ENCODE measurements at places on chromosomes 1 and 21.

DNA sequence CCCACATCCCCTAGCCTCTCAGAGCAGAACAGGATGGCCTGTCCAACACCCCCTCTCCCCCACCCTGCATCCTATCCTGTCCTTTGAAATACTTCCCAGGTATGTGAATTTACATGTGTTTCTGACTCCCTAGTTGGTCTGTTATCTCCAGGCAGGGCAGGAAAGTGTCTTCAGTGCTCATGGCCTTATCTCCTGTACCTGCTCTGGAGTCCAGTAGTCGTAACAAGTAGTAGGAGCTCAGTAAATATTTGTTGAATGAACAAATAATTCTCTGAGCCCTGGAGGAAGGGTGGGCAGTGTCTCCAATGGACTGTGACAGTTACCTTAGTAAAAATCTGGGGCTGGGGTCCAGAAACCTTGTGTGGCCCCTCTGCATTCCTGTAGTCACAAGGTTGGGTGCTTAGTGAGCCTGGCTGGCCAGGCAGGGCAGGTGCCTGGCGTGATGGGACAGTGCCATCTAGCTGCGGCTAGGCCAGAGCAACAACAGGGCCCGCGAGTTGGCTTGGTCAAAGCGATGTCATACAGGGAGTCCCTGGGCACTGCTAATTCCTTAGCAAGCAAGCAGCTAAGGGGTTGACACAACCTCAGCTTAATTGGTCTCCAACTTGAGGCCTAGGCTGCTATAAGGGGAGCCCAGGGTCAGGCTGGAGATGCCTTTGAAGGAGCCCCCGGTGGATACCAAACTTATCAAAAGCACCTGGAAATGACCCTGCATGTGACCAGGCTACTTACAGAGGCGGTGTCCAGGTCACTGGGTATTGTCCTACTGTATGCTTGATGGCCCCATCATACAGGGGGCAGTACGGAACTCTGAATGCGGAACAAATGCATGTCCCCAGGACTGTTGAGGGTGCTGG is 89.0 kb upstream of the PPM1J start:
- DNase-seq = peak; percentile 34

GRCh38 chr1:50492142-50492541 is 68.9 kb upstream of the DMRTA2 start:
- no peak for DNase-seq

GRCh38 chr1:233432916-233433315 is 105.4 kb downstream of the MAP3K21 start:
- DNase-seq = no peak

GRCh38 chr21:34305605-34306604 is 57.9 kb upstream of the KCNE2 start:
- no peak for DNase-seq

GRCh38 chr1:77858725-77859124 is 29.7 kb upstream of the NEXN start:
- DNase-seq = no peak

DNA sequence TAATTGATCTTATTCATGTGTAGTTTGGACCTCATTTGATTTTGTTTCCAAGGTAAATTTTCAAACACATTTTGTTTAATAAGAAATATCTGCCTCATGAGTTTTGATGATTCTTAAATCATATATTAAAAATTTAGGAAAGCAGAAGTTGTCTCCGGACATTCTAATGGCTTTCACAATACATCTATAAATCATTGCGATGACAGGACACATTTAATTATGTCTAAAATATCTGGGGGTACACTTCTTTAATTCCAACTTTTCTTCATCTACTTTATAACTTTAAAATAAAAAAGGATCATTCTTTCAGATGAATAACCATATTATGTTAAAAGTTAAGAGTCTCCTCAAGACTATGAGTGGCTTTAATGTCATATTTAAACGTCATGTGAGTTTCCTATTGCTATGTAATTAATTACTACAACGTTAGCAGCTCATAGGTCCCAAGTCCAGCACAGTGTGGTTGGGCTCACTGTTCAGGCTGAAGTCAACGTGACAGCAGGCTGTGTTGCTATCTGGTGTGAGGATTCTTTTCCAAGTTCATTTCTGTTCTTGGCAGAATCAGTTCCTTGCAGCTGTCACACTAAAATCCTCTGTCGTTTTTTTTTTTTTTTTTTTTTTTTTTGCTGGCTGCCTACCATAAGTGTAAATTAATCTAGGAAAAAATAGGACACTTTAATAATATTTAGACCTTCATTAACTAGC is 893.5 kb downstream of the LTN1 start:
- DNase-seq = no peak

GRCh38 chr1:161084597-161084988 is 4.8 kb downstream of the NECTIN4 start:
- DNase-seq = no peak

GRCh38 chr1:211490821-211491415 is 1.0 kb downstream of the RD3 start:
- no peak for DNase-seq

GRCh38 chr1:179995576-179995975 is 41.0 kb downstream of the CEP350 start:
- no peak for DNase-seq

- peak; percentile 51 for DNase-seq
These were observed 200.4 kb downstream of the NRIP1 start for GRCh38 chr21:14864211-14865021.

GRCh38 chr1:214844319-214844718 is 238.2 kb upstream of the KCNK2 start:
- DNase-seq = no peak

DNA sequence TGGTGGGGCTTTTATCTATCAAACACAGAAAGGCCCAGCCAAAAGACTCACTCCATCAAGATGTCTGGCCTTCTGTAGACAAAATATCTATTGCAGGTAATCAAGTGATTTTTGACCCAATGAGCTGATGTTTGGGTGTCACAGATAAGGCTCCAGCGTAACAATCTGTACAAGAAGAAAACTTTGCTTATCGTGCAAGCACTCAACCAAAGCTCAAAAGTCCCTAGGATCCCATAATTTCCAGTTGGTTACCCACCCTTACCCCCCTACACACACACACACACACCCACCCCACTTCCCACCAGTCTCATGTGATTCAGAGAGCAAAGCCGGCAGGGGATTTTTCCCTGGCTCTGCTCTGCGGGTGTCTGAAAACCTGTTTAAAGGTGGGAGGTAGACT is 5.8 kb downstream of the ITPKB start:
- DNase-seq = no peak

- no peak for DNase-seq
These were observed 2.1 kb downstream of the KIF26B start for GRCh38 chr1:245156736-245157505.

DNA sequence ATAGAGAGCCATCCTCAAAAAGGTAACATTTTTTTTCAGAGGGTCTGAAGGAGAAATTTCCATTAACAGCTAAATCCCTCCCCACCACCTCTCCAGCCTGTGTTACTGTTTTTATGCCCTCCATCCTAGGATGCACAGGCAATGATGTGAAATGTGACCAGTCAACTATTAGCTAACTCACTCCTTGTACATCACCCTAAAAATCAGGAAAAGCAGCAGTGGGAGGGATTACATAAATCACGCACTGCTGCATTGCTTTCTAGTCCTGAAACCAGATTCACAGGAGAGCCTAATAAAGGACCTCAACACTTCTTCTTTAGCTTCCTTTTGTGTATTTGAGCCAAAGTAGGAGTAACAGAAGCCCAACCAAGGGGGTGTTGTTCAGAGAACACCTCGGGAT is 66.3 kb downstream of the LMO4 start:
- no peak for DNase-seq

GRCh38 chr1:222331340-222331739 is 216.6 kb downstream of the HHIPL2 start:
- peak; percentile 65 for DNase-seq

DNA sequence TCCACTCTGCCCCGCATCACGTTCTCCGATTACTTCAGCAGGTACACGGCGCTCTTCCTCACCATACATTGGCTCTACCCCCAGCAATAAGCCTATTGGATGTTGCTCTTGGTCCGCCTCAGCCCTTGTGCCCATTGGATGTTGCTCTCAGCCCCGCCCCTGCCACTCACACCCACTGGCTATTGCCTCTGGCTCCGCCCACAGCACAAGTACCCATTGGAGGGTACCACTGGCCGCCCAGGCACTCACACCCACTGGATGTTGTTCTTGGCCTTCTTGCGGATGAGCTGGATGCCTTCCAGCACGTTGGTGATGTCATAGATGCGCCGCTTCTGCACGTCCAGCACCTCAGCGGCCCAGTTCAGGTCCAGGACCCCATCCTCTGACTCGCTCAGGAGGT is 9.4 kb downstream of the E2F2 start:
- DNase-seq = no peak

- no peak for DNase-seq
These were observed 34.0 kb downstream of the FH start for GRCh38 chr1:241485554-241485992.

DNA sequence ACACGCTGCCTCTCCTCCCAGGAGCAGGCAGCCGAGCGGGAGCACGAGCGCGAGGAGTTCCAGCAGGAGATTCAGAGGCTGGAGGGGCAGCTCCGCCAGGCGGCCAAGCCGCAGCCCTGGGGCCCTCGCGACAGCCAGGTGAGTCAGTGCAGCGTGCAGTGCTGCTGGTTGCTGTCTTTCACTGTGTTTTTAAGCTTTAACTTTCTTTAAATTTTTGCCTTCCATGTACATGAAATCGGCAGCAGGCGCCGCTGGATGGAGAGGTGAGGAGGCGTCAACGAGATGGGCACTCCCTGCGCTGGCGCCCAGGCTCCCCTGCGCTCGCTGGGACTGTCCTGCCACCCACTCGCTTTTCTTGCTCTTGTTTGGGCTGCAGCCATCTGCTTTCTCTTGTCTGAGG is 60.7 kb upstream of the DIP2A start:
- DNase-seq = no peak

DNA sequence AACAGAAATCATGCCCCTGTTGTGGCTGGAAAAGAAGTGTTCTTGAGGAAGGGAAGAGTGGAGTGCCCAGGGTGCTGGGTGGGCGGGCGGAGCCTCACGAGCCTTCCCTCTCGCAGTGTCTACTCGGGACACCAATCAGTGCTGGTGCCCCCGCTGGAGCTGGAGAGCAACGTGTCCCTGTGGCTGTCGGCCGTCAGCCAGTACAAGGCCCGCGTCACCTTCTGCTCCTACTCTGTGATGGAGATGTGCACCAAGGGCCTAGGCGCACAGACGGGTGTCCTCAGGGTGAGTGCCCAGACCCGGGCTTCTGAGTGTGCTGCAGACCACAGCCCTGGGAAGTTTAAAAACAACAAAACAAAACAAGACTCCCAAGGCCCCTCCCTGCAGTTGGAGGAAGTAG is 47.4 kb downstream of the S100B start:
- DNase-seq = no peak

GRCh38 chr1:22212400-22213233 is 69.7 kb upstream of the WNT4 start:
- no peak for DNase-seq

DNA sequence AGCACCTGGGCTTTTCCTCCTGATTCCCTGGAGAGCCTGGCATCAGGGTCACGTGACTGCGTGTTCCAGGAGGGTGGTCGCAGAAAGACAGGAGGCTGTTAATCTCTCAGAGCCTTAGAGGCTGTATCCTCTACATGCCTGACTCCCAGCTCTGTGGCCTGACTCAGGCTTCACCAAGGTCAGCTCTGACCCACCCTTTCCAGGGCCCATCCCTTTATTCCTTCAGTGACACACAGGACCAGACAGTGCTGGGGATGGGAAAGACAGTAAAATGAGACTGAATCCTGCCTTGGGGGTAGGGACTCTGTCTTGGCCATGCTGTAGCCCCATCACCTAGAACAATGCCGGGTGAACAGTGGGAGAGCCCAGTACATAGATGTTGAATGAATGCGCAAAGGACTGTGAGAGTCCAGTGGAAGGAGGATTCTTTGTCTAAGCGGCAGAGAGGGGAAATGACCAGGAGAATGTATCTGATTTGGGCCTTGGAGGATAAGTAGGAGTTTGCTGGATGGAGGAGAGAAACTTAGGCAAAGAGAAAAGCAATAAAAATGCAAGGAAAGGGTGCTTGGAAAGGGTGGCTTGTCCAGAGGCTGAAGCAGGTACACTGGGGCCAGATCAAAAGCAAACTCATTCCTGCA is 33.0 kb downstream of the EPHX1 start:
- no peak for DNase-seq

DNA sequence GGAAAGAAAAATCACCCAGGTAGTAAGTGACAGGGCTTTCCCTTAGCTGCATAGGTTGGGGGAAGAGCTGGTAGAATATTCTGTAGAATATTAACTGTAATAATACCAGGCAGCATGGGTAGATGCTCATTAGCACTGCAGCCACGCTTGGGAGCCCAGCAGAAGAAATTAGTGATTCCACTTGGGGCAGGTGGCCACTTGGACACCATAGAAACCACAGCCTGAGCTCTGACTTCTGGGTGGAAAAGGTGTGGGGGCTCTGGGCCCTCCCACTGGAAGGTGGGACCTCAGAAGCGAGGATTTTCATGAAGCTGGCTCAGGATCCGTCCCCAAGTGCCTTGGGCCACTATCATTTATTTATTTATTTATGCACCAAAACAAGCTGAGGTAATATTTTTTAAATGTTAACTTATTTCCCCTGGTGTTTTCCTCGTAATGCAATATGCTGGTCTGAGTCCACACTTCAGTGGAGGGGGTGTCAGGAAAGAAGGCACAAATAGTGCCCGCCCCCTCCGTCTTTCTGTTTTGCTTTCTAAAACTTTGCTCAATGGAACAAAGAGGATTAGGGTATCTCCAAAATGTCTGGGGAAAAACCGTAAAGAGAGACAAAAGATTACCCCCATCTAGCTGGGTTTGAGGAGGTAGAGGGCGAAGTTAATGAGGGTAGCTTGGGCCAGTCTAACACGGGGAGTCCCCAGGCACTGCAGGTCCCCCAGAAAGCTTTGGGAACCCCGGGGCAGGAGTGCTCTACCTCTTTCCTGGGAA is 75.2 kb upstream of the GADD45A start:
- no peak for DNase-seq

- DNase-seq = no peak
These were observed 104.0 kb upstream of the HP1BP3 start for GRCh38 chr1:20891091-20891490.

GRCh38 chr1:81004011-81004410 is 796.7 kb upstream of the ADGRL2 start:
- DNase-seq = no peak

DNA sequence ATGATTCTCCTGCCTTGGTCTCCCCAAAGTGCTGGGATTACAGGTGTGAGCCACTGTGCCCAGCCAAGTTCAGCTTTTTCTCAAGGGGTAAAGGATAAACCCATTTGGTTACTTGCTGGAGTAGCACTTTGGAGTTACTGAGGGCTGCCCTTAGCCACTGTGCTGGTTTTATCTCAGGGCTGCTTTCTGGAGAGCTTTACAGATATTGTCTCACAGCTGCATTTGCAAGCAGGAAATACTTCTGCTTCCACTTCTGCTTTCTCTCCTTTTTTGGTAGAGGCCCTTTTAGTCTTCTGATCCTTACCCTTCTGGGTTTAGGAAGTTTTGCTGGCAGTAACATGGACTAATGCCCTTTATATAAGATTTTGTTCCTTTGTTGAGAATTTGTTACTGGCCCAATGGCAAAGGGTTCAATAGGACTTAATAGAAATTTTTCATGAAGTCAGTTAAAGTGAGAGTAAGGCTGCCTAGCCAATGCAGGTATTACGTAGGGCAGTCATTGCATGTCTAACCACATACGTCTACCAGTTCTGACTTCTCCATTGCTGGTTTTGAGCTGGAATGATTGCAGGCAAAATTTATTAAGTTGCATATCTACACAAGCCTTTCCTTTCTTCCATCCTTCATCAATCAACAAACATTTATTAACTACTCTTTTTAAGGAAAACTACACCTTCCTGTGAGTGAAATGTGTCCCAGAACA is 24.4 kb downstream of the CAP1 start:
- no peak for DNase-seq

Measured in HS-27A (cell line).